ENCODE measurements at places on chromosomes 2 and 18.

DNA sequence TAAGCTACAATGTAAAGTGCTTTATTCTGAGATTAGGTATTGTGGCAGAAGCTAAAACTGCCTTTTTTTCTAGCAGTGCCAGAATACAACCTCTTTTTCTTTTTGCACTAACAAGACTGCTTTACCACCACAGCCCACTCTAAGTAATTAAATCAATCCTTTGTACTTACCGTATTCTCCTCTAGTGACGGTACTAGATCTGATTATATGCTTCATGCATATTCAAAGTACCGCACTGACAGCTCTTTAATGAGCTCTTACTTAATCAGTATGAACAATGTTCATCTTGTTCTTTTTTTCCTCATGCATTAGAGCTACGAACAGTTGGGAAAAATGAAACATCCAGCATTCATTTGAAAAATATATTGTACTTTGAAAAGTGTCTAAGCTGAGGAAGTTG lies 16.1 kb upstream of the OTX1 start:
- no peaks in the 10 kb centered on the region for H3K27me3 ChIP-seq
- no peak overlapping the region for H3K4me3 ChIP-seq
- no peak for DNase-seq

- no peaks in the 10 kb centered on the region for H3K36me3 ChIP-seq
- H3K4me1 ChIP-seq: no peaks in the 10 kb centered on the region
- H3K4me3 ChIP-seq: no peak overlapping the region
- DNase-seq: no peak
These were observed 26.1 kb downstream of the NIFK start for GRCh38 chr2:121710470-121711170.

DNA sequence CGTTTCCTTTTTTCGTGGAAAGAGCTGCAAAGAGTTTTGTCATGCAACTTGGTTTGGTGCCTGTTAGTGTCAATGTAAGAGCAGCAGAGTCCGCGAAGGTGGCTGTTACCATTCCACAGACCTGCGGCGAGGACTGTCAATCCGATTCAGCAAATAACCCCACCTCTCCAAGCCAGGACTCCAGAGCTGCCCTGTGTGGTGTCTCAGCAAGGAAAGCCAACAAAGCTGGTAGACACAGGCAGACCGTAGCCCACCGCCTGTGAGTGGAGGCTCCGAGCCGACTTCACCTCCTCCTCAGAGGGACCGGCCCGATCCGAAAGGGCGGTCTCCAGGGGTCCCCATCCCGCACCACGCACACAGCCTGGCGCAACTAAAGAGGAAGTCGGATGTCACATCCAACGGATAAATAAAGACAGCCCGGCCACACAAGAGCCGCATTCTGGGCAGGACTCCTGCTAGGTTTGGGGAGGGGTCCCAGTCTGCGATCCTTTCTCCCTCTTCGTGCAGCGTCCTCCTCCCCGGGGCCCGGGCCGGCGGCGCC lies 819 bp downstream of the ANKRD44 start:
- peak overlapping the region; percentile 87 for H3K27ac ChIP-seq
- H3K36me3 ChIP-seq: no peaks in the 10 kb centered on the region
- peaks cover 4% of the 10 kb centered on the region for H3K4me1 ChIP-seq
- DNase-seq: no peak
- peak overlapping the region; percentile 63 for H3K4me3 ChIP-seq

DNA sequence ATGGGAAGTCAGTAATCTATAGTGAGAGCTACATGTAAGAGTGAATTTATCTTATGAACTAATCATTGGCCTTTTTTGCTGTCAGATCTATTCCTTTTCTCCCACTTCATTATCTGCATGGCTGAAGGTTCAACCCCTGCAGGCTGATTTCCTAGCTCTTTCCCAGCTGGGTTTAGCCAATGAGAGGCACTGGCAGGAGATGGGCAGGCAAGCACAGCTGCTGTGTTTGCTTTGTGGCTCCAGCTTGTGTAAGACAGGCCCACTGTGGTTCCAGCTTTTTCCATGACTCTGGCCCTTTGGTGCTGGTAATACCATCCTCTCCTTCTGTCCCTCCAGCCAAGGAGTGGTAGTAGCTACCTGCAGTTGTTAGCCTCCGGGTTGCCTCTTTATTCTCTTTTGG lies 248.8 kb downstream of the PLCL1 start:
- H3K36me3 ChIP-seq: no peaks in the 10 kb centered on the region
- no peak overlapping the region for H3K27ac ChIP-seq
- H3K4me1 ChIP-seq: no peaks in the 10 kb centered on the region
- H3K4me3 ChIP-seq: no peak overlapping the region
- DNase-seq: no peak

DNA sequence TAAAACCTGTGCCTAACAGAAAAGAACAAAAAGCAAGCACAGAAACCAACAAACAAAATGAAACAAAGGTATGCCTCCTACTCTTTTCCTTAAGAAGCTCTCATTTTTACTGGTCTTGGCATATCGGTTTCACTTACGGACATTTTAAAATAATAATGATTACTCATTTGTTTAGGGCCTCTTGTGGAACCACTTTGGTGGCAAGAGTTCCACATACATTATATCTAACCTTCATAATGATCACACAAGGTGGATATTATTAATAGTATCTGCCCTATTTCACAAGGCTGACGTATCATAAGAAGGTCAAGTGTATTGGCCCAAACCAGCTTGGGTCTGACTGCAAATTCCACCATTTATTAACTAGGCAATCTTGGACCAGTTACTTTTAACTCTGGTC lies 304.7 kb downstream of the TCF4 start:
- no peak overlapping the region for H3K27ac ChIP-seq
- no peak for DNase-seq
- no peaks in the 10 kb centered on the region for H3K4me1 ChIP-seq
- H3K36me3 ChIP-seq: no peaks in the 10 kb centered on the region
- H3K27me3 ChIP-seq: no peaks in the 10 kb centered on the region

- H3K27me3 ChIP-seq: no peaks in the 10 kb centered on the region
- no peaks in the 10 kb centered on the region for H3K36me3 ChIP-seq
- H3K4me1 ChIP-seq: no peaks in the 10 kb centered on the region
- no peak overlapping the region for H3K4me3 ChIP-seq
- H3K27ac ChIP-seq: no peak overlapping the region
- no peak for DNase-seq
These were observed 34.4 kb downstream of the ZFP36L2 start for GRCh38 chr2:43191947-43192516.

- no peak for DNase-seq
- H3K4me3 ChIP-seq: no peak overlapping the region
- no peaks in the 10 kb centered on the region for H3K27me3 ChIP-seq
- H3K4me1 ChIP-seq: no peaks in the 10 kb centered on the region
These were observed 55.8 kb downstream of the SLC8A1 start for GRCh38 chr2:40396124-40396523.

- H3K36me3 ChIP-seq: no peaks in the 10 kb centered on the region
- H3K27ac ChIP-seq: no peak overlapping the region
- no peaks in the 10 kb centered on the region for H3K27me3 ChIP-seq
These were observed 204.8 kb downstream of the KLHL29 start for GRCh38 chr2:23589739-23590138.

DNA sequence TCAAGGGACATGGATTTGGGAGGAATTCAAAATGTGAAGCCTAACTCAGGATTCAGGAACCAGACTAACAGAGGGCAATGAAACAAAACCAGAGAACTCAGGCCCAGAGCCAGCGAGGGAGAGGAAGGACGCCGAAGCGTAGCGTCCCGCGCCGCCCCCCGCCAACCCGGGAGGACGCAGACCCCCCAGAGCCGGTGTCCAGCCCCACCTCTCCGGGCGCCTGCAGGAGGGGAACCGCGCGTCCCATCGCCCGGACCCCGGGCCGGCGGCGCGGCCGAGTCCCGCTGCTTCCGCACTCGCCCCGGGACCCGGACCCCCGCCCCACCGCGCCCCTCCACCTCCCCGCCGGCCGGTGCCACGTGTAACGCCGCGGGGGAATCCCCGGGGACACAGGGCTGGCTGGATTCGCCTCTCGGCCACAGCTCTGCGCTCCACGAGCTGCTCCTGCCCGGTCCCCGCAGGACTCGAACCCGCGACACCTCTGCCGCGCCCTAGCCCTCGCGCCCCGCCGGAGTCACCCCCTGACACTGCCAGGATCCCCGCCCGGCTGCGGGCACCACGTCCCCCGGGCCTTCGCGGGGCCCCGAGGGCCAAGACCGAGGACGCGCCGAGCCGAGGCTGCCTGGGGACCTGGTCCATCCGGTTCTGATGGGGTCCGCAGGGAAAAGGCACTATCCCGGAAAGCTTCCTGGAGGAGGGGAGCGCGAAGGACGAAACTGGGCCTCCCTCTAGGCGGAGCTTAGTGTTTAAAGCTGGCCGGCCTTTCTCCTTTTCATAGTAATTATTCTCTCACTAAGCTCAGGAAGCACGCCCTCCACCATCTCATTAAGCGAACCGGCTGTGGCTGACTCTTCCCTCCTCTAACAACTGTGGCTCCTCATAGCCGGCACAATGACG lies 40.4 kb upstream of the FAM124B start:
- peak overlapping the region; percentile 61 for H3K4me3 ChIP-seq
- DNase-seq: no peak
- no peaks in the 10 kb centered on the region for H3K36me3 ChIP-seq
- H3K4me1 ChIP-seq: no peaks in the 10 kb centered on the region
- no peaks in the 10 kb centered on the region for H3K27me3 ChIP-seq

- H3K4me1 ChIP-seq: peaks cover 14% of the 10 kb centered on the region
- peak overlapping the region; percentile 95 for H3K27ac ChIP-seq
- H3K4me3 ChIP-seq: peak overlapping the region; percentile 89
- H3K27me3 ChIP-seq: no peaks in the 10 kb centered on the region
These were observed 1.9 kb downstream of the SOS1 start for GRCh38 chr2:39118786-39119499.

- H3K4me1 ChIP-seq: no peaks in the 10 kb centered on the region
- H3K27ac ChIP-seq: no peak overlapping the region
- H3K27me3 ChIP-seq: no peaks in the 10 kb centered on the region
- no peak for DNase-seq
- no peak overlapping the region for H3K4me3 ChIP-seq
These were observed 7.7 kb downstream of the VRK2 start for GRCh38 chr2:58054264-58054663.

GRCh38 chr2:57516698-57517340 lies 529.8 kb upstream of the VRK2 start:
- no peak for DNase-seq
- no peak overlapping the region for H3K27ac ChIP-seq
- no peaks in the 10 kb centered on the region for H3K4me1 ChIP-seq
- H3K36me3 ChIP-seq: no peaks in the 10 kb centered on the region

- H3K4me3 ChIP-seq: no peak overlapping the region
- no peak for DNase-seq
- no peaks in the 10 kb centered on the region for H3K27me3 ChIP-seq
These were observed 20.0 kb upstream of the STAT4 start for GRCh38 chr2:191170773-191171172.

DNA sequence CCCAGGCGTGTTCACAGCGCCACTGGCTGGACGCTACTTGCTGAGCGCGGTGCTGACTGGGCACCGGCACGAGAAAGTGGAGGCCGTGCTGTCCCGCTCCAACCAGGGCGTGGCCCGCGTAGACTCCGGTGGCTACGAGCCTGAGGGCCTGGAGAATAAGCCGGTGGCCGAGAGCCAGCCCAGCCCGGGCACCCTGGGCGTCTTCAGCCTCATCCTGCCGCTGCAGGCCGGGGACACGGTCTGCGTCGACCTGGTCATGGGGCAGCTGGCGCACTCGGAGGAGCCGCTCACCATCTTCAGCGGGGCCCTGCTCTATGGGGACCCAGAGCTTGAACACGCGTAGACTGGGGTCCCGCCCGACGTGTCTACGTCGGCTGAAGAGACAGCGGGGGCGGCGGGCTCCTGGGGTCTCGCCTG lies 891 bp upstream of the KHK start:
- peak overlapping the region; percentile 89 for H3K27ac ChIP-seq
- H3K4me3 ChIP-seq: peak overlapping the region; percentile 68
- no peaks in the 10 kb centered on the region for H3K36me3 ChIP-seq
- no peaks in the 10 kb centered on the region for H3K27me3 ChIP-seq

GRCh38 chr2:196309691-196310090 lies 138.3 kb upstream of the STK17B start:
- no peaks in the 10 kb centered on the region for H3K36me3 ChIP-seq
- no peaks in the 10 kb centered on the region for H3K4me1 ChIP-seq
- no peaks in the 10 kb centered on the region for H3K27me3 ChIP-seq
- DNase-seq: no peak
- no peak overlapping the region for H3K4me3 ChIP-seq
- H3K27ac ChIP-seq: no peak overlapping the region

DNA sequence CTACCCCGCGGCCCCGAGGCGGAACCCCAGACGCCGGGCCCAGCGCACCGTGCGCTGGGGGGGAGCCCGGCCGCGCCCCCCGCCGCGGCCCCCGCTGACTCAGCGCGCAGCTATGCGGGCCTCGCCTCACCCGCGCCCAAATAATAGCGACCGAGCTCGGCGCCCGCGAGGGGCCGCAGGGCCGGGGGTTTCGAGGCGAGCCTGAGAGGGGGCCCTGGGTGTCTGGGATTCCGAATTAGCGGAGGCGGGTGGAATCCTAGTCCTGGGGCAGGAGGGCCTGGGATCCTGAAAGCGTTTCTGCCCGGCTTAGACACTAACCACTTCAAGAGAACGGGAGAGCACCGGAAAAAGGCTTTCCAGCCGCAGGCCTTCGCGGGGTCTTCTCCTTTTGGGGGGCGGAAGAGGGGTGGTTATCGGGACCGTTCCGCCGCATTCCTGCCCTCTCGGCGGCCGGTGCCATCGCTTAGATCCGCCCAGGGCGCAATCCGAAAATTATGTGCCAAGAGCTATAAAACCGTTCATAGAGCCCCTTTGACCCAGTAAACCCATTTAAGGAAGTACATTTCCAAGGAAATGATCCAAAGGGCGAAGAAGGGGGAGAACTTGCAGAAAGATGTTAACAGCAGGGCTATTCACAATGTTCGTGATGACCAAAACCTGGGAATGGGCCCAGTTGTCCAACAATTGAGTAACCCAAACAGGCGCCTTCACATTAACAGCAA lies 681 bp upstream of the ROCK2 start:
- H3K27ac ChIP-seq: peak overlapping the region; percentile 100
- peaks cover 6% of the 10 kb centered on the region for H3K4me1 ChIP-seq
- H3K4me3 ChIP-seq: peak overlapping the region; percentile 99
- no peaks in the 10 kb centered on the region for H3K27me3 ChIP-seq
- H3K36me3 ChIP-seq: no peaks in the 10 kb centered on the region

DNA sequence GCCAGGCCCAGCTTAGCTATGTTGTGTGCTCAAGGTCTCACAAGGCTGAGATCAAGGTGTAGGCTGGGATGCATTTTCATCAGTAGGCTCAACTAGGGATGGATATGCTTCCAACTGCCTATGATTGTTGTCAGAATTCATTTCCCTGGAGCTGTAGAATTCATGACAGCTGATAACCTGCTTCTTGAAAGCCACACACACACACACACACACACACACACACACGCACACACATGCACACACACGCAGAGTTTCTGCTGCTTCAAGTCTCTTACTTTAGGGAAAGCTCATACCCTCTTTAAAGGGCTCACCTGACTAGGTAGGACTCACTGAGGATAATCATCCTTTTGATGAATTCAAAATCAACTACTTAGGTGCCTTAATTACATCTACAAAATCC lies 8.2 kb upstream of the VPS4B start:
- H3K27me3 ChIP-seq: no peaks in the 10 kb centered on the region
- DNase-seq: no peak
- no peak overlapping the region for H3K4me3 ChIP-seq
- no peaks in the 10 kb centered on the region for H3K36me3 ChIP-seq
- no peaks in the 10 kb centered on the region for H3K4me1 ChIP-seq
